T-helper 1 cell (primary cell): ENCODE measurements at places on chromosomes 6 and 20.

- no peak for DNase-seq
Observed at GRCh38 chr20:23047738-23048214, 1.7 kb downstream of the THBD start.

DNA sequence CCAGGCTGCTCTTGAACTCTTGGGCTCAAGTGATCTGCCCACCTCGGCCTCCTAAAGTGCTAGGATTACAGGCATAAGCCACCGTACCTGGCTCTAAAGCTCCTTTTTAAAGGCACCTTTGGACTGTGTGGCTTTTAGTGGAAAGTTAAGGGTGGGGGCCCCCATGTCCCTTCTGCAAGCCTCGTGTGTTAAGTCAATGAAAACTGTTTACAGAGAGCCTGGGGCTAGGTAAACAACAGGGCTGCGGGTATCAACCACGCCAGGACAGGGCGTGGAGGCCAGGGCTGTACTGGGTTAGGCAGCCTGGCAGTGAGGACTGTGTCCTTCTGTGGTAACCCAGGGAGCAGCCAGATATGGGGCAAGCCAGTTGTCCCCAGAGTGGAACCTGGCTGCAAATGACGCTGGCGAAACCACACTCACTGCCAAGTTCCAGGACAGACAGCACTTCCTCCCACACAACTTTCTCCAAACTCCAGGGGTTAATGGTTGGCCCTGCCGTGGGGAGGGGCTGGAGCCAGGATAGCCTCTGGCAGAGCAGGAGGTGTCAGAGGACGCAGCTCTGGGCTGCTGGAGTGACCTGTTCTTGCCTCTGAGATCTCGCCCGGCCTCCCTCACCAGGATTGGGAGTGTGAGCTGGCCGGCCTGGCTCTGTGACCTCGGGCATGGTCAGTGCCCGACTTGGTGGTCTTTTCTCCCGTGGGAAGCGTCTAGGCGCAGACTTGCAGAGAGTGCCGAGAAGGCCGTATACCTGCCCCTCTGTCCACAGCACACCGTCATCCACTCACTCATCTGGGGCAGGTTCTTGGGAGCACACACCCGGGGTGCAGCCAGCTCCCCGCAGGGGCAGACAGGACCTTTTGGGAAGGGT lies 3.2 kb downstream of the SLC17A9 start:
- DNase-seq = no peak

DNA sequence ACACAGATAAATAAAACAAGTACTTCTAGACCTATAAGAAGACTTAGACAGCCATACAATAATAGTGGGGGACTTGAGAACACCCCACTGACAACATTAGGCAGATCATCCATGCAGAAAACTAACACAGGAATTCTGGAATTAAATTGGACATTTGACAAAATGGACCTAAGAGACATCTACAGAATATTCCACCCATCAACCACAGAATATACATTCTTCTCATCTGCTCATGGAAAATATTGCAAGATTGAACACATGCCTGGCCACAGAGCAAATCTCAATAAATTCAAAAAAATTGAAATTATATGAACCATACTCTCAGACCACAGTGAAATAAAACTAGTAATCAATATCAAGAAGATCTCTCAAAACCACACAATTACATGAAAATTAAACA lies 44.3 kb upstream of the KIAA1586 start:
- no peak for DNase-seq

DNA sequence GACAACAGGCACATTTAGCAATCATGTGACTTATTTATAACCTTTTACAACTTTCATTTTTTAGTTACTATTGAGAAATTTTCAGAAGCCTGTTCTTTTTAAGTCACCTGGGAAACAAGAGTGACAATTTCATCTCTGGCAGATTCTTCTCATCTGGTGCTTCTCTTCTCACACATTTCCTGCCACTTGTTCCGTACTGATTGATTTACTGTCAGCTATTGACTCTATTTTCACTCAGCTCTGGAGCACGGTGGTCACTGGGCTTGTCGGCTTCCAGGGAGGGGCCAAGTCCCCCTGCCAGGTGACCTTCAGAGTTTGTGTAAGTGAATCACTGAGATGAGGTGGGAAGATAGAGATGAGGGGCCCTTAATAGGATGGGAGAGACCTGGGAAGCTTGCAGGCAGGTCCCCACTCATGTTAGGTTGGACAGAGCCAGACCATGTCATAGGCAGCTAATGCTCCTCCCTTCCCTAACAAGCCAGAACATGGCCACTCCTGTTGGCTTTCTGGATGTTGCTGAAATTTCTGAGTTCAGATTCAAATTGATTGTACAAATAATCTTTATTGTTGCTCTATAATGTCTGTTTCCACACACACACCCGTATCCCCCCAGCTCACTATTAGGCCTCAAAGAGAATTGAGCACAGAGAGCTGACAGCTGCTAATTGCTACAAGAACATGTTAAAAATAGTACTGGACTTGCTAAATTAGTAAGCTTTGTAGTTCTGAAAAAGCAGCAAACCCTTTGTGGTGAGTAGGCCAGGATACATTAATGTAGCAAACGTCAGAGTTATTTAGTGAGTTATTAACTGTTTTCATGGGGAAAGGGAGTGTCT lies 13.3 kb downstream of the DUSP22 start:
- DNase-seq = no peak

GRCh38 chr20:16215041-16215440 lies 358.2 kb downstream of the KIF16B start:
- DNase-seq = no peak

DNA sequence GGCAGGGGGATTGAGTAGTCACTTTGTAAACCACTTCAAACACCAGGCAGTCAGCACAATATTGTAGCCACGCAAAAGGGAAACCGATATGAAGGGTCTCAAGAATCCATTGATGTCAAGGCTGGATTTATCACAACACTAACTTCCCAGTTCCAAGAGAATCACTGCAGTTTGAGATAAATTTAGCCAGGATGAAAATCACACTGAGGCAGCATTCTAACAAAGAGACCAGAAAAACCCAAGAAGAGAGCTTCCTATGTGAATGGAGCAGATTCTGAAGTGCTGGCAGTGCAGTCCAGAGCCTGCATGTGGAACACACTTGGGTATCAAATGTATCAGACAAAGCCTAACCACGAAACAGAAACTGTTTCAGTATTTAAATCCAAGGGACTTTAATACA lies 84.6 kb downstream of the KIF16B start:
- DNase-seq = no peak

GRCh38 chr6:163750431-163751031 lies 336.0 kb downstream of the QKI start:
- DNase-seq = no peak

DNA sequence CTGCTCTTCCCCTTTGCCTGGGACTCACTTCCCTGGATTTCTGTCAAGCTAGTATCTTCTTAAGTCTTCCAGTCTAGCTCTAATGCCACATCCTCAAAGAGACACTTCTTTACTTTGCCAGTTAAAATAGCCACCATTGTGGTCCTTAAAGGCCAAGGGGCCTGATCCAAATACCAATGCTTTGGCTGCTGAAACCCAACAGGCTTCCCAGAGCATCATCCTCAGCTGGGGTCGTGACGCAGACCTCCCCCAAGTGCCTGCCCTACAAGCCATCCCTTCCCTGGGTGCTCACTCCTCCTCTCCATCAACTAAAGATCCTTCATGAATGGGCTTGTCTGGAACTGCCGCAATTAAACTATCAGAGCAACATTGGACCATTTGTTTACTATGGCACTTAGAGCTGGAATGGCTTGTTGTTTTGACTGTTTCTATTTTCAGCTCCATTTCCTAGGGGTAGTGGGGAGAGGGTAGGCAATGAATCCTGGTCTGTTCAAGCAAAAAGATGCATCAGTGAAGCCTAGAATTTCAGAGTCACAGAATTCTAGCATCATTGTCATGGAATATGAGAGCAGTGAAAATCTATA lies 79.6 kb upstream of the SIRPA start:
- no peak for DNase-seq

- DNase-seq = no peak
Observed at GRCh38 chr20:10454151-10454750, 19.1 kb downstream of the SLX4IP start.

DNA sequence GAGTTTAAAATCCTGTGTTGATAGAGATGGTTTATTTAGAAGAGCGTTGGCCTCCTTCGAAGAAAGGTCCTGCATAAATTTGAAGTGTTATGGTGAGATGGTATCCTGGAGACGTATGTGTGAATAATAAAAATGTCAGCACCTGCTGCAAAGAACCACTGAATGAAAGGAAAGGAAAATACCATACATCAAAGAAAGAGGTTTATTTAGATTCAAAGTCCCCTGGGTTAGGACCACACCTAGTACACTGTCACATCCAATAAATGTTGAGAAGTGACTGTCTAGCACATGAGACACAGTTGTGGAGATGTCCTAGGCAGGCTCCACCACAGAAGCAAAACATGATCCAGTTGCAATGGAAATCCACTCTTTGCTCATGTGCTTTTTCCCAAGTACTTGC lies 214.7 kb downstream of the PAX1 start:
- DNase-seq = no peak

GRCh38 chr6:159914565-159914923 lies 23.8 kb downstream of the MAS1 start:
- no peak for DNase-seq

GRCh38 chr20:3753098-3753497 lies 14.5 kb downstream of the ADISSP start:
- no peak for DNase-seq

GRCh38 chr6:154390034-154390433 lies 33.4 kb upstream of the IPCEF1 start:
- no peak for DNase-seq

DNA sequence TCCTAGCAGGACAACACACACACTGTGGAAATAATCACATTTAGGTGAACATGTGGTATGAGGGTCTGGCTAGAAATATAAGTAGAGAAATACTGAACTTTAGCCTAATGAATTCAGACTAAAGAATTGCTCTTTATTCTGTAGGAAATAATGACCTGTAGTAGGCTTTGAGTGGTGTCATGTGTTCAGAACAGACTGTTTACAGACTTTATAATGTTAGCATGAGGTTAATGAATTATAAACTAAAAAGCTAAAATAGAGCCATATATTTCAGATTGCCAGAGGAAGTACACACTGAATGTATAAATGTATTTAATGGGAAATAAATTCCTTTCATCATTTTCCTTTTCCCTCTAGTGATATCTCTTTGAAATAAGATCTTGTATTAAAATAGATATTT lies 669.5 kb upstream of the EPHA7 start:
- DNase-seq = no peak

- DNase-seq = no peak
Observed at GRCh38 chr6:46539866-46540265, 48.6 kb upstream of the RCAN2 start.

GRCh38 chr6:44058617-44059358 lies 68.5 kb downstream of the MRPL14 start:
- peak; percentile 31 for DNase-seq

DNA sequence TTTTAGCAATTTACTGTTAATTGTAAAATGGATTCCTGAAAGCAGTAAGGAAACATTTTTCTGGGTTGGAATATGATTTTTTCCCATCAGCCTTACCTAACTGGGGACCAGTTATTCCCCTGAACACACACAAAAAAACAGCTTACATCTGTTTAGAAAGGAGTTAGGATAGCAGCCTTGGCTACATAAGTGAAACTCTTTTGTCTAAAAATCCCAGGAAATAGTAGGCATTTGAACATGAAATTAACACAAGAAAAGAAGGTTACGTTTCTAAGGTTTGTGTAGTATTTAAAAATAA lies 696.2 kb upstream of the MARCKS start:
- no peak for DNase-seq
